ENCODE measurements at places on chromosomes 7 and 10.

- DNase-seq = no peak
Measured at GRCh38 chr10:118732245-118733165, 22.3 kb downstream of the CACUL1 start.

DNA sequence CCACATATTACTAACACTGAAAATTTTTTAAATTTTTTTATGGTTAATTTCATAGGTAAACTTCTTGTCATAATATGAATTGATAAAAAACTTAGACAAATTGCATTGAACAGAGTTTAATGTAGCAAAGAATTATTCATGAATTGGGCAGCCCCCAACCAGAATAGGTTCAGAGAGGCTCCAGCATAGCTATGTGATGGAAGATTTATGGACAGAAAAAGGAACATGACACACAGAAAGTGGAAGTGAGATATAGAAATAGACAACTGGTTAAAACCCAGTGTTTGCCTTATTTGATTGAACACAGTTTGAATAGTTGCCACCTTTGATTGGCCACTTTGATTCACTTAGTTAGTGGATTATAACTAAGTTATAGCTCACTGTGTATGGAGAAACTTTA, 87.2 kb downstream of the AHR start:
- DNase-seq = no peak

- no peak for DNase-seq
Measured at GRCh38 chr7:6489612-6490011, 41.9 kb upstream of the DAGLB start.

DNA sequence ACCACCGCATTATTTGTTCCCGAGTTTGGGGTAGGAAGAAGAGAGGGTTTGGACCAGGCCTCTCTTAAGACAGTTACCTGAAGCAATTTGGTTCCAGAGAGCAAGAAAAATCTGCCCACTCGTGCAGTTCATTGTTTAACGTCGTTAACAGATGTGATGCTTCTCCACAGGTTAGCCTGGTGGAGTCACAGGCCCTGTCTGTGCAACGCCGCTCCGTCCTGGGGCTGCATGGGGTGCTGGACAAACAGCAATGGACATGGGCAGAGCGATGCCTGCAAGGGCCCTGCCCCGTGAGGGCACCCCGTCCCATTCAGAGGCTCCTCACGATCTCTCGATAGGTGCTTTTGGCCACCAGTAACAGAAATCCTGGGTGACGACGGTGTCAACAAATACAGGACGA, 9.7 kb downstream of the FOXL3 start:
- no peak for DNase-seq

DNA sequence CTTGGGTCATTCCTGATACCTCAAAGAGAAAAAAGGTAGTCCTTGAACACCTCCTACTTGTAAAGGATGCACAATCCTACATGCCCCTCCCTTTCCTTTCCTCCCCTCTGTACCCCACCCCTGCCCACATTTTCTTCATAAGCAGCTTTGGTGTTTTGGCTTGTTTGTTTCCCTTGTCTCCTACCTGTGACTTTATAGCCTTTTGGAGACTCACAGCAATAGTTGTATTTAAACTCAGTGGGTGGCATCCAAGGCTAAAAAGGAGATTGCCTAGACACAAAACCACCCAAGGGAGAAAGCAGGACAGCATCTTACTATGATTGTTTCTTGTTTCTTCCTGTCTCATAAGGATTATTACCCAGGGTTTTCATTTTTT, 63.4 kb downstream of the EGFR start:
- DNase-seq = no peak

GRCh38 chr10:103725242-103725641, 130.1 kb downstream of the SH3PXD2A start:
- DNase-seq = no peak

GRCh38 chr7:93861325-93861949, 29.1 kb downstream of the TFPI2 start:
- DNase-seq = no peak

- no peak for DNase-seq
Measured at GRCh38 chr7:17010637-17011300, 129.0 kb upstream of the AGR3 start.

DNA sequence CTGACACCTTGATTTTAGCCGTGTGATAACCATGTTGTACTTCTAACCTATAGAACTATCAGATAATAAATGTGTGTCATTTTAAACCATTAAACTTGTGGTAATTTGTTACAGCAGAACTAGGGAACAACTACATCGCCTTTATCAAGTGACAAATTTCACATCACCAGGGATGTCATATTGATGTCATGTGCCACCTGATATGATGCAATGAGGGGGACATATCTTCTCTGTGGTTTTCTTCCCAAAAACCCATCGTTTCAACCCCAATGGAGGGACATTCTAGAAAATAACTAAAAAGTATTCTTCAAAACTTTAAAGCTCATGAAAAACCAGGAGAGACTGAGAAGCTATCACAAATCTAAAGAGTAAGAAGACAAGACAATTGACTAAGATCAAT, 212.2 kb downstream of the ETV1 start:
- no peak for DNase-seq

DNA sequence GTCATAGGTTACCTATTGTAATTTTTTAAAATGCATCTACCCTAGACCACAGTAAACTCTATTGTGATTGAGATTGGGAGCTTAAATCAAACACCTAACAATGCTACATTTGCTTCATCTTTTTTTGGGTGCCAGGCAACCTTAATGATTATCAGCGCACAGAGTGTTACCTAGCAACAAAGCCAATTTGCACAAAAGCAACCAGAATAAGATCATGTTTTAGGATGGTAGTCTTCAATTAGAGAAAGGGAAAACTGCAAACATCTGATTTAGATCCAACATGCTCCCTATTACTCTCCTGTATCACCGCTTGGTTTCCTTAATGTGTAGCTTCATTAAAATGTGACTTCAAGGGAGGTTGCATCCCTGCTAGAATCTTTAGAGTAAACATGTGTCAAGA, 226.9 kb downstream of the ABCA13 start:
- DNase-seq = no peak

DNA sequence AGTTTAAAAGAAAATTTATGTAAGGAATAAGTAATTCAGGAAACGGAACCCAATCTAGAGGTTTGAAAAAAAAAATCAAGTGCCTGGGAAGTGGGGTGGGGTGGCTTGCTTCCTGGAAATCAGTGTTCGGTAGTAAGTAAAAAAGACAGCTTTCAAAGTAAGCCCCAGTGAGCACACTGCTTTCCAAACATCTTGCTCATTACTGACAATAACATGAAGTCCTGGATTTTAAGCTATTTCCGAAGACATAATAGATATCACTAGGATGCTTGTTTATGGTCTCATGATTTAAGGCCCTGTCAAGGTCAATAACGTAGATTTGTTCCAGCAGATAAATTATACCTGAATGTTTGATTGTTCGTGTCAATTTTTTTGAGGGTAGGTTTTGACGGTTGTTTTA, 1.3 kb downstream of the STAMBPL1 start:
- DNase-seq = no peak

DNA sequence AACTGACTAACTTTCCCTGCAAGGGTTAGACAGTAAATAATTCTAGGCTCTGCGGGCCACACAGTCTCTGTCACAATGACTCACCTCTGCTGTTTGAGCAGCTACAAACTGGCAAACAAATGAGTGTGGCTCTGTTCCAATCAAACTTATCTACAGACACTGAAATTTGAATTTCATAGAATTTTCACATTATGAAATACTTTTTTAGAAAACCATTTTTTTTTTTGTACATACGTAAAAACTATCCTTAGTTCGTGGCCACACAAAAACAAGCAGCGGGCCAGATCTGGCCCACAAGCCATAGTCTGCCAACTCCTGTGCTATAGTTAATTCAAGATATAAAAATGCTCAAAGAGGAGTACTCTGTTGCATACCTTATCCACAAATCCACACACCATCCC, 32.6 kb downstream of the PIP4K2A start:
- DNase-seq = peak; percentile 39

DNA sequence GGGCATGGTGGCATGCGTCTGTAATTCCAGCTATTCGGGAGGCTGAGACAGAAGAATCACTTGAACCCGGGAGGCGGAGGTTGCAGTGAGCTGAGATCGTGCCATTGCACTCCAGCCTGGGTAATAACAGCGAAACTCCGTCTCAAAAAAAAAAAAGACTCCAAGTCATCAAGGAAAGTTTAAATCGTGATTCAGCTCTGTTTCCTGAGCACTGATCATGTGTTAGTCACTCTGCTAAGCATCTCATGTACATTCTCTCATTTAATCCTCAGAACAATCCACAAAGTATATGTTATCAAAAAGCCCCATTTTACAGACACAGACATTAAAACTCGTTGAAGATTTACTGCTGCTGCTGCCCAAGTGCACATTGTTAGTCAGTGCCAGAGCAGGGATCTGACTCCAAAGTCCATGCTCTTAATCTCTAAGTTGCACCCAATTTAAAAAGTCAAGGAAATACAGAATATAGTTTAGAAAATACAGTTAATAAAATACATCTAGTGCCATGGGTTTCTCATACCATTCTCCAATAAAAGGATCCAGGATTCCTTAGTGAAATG, 6.2 kb downstream of the PIK3AP1 start:
- DNase-seq = no peak

DNA sequence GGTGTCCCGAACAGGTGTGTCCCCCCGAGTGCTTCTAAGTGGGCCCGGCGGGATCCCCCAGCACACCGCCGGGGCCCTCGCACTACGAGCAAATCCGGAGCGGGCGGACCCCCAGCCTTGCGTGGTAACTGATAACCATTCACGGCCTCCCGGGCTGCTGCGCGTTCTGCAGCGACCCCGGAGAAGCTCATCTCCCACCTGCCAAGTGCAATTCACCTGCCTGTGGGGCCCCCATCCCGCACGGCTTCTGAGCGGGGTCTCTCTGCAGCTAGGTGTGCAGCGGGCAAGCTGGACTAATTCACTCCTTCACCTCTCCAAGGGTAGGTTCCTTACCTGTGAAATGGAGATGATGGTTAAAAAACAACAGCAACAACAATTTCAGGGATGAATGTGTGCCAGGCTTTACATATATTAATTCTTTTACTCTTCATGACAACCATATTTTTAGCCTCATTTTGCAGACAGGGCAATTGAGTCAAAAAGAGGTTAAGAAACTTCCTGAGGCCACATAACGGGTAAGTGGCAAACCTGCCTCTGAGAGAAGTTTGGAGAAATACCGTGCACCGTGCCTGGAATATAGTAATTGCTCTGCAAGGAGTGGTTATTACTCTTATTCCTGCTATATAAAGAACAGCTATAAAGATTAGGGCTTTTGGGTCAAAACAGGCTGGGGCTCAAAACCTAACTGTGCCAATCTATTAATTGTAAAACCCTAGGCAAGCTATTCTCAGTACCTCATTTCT, 652 bp upstream of the PODXL start:
- no peak for DNase-seq

Data from activated gamma-delta T cell treated with anti-CD3 and anti-CD28 coated beads, Interleukin-2, amount 50 U/mL, for 16 hours (primary cell).